SK-N-SH treated with all-trans-retinoic acid at 6 μM for 48 hours (cell line): ENCODE measurements at places on chromosomes 2 and 18.

DNA sequence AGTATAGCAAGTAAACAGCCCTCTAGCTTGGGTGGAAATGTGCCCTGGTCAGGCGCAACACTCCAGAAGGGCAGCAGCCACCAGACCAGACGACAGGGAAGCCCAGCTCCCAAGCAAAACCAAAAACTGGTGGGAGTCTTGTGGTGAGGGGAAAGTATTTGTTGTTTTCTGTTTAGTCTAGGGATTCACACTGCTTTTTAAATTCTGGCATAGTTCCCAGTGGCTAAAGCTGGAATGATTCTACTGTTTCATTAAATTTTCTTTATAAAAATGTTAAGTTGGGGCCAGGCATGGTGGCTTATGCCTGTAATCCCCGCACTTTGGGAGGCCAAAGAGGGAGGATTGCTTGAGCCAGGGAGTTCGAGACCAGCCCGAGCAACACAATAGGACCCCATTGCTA, 38.5 kb downstream of the MERTK start:
- no peak for ATAC-seq

DNA sequence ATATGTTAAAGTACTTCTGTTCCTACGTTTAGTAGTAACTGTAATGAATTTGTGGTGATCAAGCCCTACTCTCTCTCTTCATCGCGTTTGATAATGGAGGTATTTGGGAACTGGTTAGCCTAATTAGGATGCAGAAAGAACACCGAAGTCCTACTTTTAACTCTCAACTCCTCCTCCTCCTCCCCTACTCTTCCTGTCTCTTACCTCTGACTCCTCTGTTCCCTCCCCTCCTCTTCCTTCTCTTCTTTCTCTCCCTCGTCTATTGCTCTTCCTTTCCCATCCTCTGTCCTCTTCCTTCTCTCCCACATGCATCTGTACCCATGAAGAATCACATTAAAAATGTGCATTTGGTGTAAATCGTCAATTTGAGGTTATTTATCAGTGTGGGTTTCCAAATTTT, 57.8 kb downstream of the RMDN2 start:
- ATAC-seq: no peak

- 0 out of 3 replicates have a peak, but pooled peaks have one; percentile 14 for ATAC-seq
Observed at GRCh38 chr2:45275242-45275805, 266.1 kb upstream of the SIX2 start.

GRCh38 chr2:12302140-12302539, 414.6 kb upstream of the TRIB2 start:
- ATAC-seq: no peak

DNA sequence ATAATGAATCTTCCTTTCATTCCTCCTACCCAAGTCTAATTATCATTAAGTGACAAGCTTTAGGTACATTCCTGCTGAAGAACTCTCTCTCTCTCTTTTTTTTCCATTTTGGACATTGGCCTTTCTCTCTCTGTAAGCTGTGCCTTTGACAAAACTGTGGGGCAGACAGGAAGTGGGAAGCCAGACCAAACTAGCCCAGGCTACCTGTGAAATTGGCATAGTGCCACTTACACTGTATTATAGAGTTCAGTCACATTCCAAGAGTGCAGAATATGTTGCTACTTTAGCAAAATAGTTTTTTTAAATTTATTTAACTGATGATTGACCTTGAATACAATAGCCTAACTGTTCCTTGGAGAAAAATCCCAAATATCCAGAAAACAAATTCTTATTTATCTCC, 381.5 kb upstream of the ETAA1 start:
- ATAC-seq: no peak

GRCh38 chr18:9810994-9811705, 74.6 kb upstream of the TXNDC2 start:
- ATAC-seq: no peak
